ENCODE measurements at places on chromosomes 11 and 22. TPM values are rescaled to one million over a fixed set of nuclear protein-coding genes. Genes with fewer than 3 reads are reported as not detected.

Gene SLC43A3
- 0.62 TPM for total RNA-seq

Gene RAB38
- total RNA-seq = 1.2 TPM

Gene SMTNL1
- total RNA-seq = not detected

Gene MAML2
- total RNA-seq = 2.6 TPM

Gene KCNJ4
- total RNA-seq = 0.09 TPM

Gene OR2AG2
- not detected for total RNA-seq

Gene FLRT1
- total RNA-seq = not detected

Gene ETS1
- 39.0 TPM for total RNA-seq

Gene FERMT3
- 3.1 TPM for total RNA-seq

Gene KRTAP5-7
- not detected for total RNA-seq

Gene SHANK2
- 6.6 TPM for total RNA-seq

Gene SYT13
- 7.7 TPM for total RNA-seq

Gene NLRP6
- total RNA-seq = 0.08 TPM

Gene OR8K5
- total RNA-seq = not detected

Gene ABCC8
- total RNA-seq = 1.6 TPM

Gene SLC22A25
- total RNA-seq = not detected

Gene PTPRCAP
- 0.33 TPM for total RNA-seq

Gene PIK3IP1
- total RNA-seq = 1.3 TPM

Gene DPAGT1
- total RNA-seq = 33.0 TPM

Gene FGF3
- not detected for total RNA-seq

Gene CHID1
- 71.3 TPM for total RNA-seq

Gene FADS2
- 335 TPM for total RNA-seq

Gene RFPL3
- not detected for total RNA-seq

Gene OR52N4
- not detected for total RNA-seq

Gene CREBZF
- total RNA-seq = 27.5 TPM

Gene C11orf21
- not detected for total RNA-seq

Gene TNNT3
- not detected for total RNA-seq

Gene RFPL2
- total RNA-seq = 0.10 TPM

Gene CENPM
- total RNA-seq = 33.9 TPM

Gene TEX12
- not detected for total RNA-seq

Gene C11orf97
- not detected for total RNA-seq

Gene PATE4
- not detected for total RNA-seq

Gene AIFM3
- 4.8 TPM for total RNA-seq
